ENCODE measurements at places on chromosomes 12 and 14.
A peak's percentile ranks its signal among the peaks of the same experiment; 100 is the strongest.

- DNase-seq = no peak
Observed at GRCh38 chr12:110635055-110635454, 21.1 kb downstream of the TCTN1 start.

DNA sequence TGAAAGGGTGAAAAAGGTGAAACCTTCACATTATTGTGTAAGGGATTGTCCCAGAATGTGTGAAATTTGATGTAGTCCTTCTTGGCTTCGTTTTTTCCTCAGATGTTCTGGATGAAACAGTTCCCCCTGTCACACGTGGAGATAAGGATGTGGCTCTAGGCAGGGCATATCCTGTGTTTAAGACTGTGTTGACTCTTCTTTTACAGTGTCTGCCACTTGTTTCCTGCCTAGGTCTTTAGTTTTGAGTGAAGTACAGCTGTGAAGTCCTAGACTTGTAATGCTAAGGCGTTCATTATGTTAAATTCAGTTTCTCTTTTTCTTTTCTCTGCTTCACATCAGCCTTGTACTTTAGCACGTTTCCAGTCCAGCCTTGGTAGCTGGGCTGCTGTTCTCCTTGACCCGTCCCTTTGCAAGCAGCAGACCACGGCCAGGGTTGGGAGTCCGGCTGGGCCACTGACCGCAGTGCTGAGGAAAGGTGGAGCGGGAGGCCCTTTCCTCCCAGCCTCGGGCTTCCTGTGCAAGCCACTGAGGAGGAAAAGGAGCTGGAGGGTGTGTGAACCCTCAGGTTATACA, 59.1 kb downstream of the RASSF3 start:
- DNase-seq = no peak

- DNase-seq = no peak
Observed at GRCh38 chr12:131674373-131674772, 36.5 kb upstream of the SFSWAP start.

DNA sequence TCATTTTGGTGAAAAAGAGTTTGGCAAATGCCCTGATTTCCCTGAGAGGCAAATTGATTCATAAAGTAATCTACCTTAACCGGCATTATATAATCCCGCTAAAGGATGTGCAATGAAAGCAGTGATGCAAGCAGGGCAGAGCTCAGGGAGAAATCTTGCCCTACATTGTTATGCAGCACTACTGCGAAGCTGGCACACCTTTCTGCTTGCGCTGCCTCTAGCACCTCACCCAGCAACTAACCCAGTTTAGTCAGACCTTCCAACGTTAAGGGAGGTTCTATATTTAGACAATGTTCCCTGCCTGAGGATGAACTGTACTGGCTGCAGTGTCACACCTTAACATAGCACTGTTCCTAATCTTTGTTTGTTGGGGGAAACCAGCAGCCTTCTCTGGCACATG, 60.8 kb upstream of the CCDC196 start:
- no peak for DNase-seq

DNA sequence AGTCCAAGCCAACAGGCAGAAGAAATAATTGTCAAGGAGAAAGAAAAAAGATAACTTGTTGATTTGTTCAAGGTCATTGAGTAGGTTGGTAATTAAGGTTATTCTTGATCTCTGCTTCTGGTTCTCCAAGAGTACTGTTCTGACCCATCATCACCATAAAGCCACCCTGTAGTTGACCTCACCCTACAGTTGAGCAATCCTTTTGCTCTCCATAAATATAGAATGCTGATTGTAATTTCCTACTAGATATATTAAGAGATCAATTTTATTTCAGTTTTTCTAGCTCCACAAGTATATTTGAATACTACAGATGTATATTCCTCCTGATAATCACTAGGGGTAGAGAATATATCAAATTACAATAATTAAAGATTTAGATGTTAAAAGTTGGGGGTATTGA, 350.5 kb upstream of the PDE3A start:
- DNase-seq = no peak

GRCh38 chr14:84162633-84163032, 1367.3 kb upstream of the FLRT2 start:
- DNase-seq = no peak

GRCh38 chr14:104746071-104746545, 6.8 kb upstream of the SIVA1 start:
- no peak for DNase-seq

DNA sequence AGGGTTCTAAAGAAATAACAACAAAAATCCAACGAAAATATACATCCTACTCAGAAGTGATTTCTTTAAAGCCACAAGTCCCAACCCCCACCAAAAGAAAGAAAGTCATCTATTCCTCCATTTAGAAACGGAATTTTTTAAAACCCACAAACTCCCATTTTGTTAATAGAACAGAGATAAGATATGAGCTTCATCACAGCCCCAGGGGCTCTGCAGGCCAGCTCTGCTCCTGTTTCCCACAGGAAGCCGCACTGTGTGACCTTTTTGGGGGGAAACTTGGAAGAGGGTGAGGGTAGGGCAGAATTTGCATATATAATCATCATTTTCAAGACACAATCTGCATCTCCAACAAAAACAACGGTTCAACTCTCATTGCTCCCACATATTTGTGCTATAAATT, 2.8 kb downstream of the FBXL14 start:
- no peak for DNase-seq

DNA sequence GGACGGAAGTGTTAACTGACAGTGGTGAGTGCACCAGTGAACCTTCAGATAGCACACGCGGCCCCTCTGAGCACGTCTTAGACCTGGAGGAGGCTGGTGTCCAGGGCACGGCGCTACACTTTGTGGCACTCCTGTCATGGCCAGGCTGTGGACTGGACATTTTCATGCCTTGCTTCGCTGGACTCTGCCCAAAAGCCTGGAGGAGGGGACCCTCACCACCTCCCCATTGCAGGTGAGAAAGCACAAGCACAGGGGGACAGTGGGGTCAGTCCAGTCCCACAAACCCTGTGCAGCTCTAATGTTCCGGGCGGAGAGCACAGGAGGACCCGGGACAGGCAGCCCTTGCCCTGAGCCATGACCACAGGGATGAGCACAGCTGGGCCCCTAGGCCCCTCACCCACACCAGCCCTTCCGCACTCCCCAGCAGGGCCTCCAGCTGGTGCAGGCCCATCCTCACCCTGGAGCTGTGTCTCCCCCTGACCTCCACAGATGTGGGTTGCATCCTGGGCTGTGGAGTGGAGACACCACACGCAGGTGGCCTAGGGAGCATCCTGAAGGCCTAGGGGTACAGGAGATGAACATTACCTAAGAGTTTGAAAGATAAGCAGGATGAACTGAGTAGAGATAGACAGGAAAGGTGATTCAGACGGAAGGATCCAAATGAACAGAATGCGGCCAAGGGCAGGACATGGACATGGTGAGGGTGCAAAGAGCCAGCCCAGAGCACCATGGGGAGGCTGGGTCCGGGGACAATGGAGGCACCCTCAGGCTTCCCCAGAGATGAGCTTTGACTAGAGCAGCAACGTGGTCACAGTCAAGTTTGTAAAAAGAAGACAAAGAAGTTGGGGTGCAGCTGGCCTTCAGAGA, 132.8 kb downstream of the BCL11B start:
- DNase-seq = no peak

DNA sequence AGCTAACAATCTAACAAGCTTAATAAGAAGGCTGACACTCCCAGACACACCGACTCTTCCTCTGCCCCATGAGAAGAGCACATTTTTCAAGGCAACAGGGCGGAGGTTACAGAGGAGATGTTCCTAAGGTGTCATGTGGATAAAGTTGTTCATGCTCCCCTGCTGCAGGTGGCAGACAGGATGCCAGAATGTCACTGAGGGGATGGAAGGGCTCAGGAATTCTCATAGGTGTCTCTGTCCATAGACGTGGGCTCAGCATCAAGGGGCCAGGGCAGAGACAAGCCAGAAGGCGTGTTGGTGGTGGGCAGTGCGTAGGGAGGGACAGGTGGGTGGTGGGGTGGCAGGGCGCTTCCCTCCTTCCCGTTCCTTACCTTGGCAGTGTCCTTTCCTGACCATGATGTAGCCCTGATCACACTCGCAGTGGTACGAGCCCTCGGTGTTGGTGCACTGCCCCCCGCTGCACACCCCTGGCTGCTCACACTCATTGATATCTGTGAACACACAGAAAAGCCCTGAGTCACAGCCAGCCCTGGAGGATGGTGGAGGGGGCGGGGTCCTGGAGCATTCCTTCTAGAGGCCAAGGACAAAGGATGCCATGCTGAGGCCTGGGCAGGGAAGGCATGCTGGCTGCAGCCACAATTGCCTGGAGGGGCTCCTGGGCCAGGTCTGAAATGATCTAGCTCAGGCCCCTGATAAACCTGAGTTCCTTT, 23.0 kb downstream of the ISCA2 start:
- DNase-seq = peak; percentile 23

DNA sequence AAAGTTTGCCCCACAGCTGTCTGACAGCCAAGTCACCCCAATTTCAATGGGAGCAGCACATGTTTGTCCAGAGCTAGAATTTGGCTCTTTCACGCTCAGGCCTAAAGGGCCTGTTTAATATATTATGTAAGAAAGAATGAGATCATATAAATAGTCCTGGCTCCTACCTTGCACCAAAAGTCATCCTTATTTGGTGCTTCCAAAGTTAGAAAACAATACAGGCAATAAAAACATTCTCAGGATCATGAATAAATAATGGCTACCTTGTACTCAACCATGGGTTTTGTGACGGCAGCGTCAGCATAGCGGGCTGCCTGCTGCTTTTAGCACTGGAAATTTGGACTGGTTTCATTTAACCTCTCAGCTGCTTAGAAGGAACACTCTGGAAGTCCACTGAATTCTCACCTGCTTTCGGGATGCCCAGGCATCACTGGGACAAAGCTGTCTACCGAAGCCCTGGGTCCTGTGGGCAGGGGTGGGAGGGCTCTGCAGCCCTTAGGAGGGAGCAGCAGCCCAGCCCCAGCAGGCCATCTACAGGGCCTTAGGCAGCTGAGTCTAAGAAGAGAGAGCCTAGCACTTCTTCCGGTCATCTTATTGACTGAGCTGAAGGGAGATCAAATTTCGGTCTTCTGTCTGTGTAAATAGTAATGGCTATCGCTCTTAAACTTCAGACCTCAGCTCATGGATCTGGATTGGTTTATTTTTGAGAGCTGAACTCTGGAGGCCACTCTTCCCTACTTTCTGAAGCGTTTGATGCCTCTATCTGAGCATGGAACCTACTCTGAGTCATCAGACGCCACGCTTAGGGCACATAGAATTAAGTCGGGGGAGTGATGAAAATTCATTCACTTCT, 106.5 kb downstream of the SAMD4A start:
- DNase-seq = no peak

DNA sequence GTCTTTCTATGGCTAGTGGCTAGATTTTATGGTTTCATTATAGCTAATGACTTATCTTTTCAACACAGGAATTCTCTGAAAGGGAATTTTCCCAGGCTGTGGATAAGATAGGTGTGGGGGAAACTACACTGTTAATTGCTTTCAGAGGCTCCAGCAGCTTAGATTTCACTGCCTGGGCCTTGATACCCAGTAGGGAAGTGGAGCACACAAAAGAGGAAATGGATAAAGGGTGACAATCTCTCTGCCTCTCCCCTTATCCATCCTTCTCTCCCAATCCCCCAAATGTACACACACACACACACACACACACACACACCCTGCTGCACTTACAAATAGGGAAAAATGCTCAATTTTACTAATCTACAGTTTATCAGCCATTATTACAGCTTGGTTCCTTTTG, 19.1 kb downstream of the SIX4 start:
- no peak for DNase-seq

- no peak for DNase-seq
Observed at GRCh38 chr12:127149226-127149964, 1117.6 kb upstream of the TMEM132C start.

DNA sequence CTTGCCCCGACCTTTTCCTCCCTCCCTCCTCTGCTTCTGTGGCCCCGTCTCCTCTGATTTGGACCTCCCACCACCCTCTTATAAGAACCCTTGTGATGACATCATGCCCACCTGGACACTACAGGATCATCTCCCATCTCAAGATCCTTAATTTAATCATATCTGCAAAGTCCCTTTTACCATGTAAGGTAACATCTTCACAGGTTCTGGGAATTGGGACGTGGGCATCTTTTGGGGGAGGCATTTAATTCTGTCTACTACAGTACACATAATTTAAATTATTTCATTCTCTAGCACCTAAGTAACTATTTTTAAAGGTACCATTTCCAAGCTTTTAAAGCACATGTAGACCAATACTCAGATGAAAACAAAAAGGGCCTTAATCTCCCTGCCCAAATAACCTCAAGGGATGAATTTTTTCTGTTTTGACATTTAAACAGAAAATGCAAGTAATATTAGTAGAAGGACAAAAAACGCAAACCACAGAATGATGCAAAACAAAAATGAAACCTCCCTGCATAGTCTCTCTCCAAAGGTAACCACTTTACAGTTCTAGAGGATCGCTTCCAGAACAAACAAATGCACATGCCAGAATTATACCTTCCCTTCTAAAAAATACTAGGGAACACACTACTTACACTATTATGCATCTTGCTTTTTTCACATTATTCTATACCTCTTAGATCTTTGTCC, 222.1 kb downstream of the AACS start:
- DNase-seq = no peak

- no peak for DNase-seq
Observed at GRCh38 chr12:120212301-120212700, 11.4 kb upstream of the RPLP0 start.

DNA sequence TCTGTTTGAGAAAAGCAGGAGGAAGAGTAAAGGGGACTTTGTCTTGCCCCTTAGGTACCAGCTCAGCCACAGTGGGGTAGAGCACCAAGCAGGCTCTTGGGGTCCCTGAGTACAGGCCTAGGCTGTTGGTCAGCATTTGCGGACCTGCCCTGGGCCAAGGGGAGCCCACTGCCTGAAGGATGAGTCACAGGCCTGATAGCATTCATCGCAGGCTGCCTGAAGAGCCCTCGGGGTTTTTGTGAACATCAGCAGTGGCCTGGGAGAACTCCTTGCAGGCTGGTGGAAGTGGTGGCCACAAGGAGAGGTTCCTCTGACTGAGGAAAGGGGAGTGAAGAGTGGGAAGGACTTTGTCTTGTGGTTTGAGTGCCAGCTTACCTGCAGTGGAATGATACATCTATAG, 25.0 kb upstream of the P2RX7 start:
- no peak for DNase-seq

- DNase-seq = no peak
Observed at GRCh38 chr12:132284827-132285741, 44.3 kb downstream of the GALNT9 start.

DNA sequence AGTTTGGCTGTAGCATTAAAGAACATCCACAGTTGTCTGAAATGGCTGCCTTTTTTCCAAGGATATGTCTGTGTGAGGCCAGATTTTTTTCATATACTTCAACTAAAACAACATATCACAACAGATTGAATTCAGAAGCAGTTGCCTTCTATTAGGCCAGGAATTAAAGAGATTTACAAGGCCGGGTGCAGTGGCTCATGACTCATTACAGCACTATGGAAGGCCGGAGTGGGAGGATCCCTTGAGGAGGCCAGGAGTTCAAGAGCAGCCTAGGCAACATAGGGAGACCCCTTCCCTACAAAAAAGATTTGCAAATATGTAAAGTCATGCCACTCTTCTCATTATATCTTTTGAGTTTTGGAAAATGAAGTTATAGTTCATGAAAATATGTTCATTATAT, 108.6 kb downstream of the KTN1 start:
- no peak for DNase-seq

GRCh38 chr12:99004799-99005466, 359.8 kb downstream of the APAF1 start:
- no peak for DNase-seq

Measured in amniotic stem cell (primary cell).